ENCODE measurements at places on chromosomes 1 and 21. TPM values are rescaled to one million over a fixed set of nuclear protein-coding genes. Genes with fewer than 3 reads are reported as not detected.

SMYD2 gene
- total RNA-seq, result 15.9 TPM

OVAAL gene
- not detected for total RNA-seq

GRCh38 chr1:90476411-90476810, 240.7 kb downstream of the BARHL2 start:
- DNase-seq, result no peak

- no peak for DNase-seq
These were observed 58.9 kb downstream of the ATP1A1 start for GRCh38 chr1:116431870-116432500.

DNA sequence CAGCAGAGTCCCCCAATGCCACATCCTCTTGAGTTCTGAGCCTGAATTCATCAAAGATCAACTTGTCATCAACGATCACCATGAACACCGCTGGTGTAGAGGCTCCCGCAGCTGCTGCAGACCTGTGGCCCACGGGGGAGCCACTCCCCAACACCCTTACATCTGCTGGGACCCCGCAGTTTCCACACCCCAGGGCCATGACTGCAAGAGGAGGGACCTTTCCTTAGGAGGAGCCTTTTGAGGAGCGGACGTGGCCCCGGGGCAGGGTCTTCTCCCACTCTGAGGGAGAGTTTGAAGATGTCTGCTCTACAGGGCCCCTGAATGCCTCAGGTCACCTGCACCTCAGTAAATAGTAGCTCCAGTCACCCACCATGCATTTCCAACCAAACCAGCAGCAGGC, 2.7 kb downstream of the PRDM15 start:
- DNase-seq, result no peak

DNA sequence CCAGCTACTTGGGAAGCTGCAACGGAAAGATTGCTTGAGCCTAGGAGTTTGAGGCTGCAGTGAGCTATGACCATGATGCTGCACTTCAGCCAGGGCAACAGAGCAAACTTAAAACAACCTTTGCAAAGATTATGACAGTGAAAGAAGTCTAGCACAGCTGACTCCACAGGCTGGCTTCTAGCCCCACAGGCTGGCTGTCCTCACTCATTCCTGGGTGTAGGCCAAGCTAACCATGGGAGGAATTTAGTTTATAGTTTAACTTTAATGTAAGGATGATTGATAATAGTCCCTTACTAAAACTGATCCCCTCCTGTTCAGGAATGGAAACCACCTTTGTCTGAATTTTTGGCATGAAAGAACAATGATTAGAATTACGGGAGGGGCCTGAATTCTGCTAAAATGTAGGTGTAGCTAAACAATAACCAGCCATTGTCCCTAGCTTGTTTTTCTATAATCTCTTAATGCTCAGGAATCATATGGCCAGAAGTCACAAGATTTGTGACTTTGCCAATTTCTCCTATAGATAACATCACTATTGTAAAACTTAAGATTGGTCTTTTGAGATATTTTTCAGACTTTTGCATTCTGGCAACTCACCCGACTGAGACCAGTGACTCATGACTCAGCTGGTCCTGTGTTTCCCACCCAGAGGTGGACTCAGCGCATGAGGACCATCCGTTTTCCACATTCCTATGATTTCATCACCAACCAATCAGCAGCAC, 28.1 kb upstream of the SGIP1 start:
- no peak for DNase-seq

All from mucosa of descending colon (tissue), 3 donors.